ENCODE measurements at places on chromosomes 3 and 15.

DNA sequence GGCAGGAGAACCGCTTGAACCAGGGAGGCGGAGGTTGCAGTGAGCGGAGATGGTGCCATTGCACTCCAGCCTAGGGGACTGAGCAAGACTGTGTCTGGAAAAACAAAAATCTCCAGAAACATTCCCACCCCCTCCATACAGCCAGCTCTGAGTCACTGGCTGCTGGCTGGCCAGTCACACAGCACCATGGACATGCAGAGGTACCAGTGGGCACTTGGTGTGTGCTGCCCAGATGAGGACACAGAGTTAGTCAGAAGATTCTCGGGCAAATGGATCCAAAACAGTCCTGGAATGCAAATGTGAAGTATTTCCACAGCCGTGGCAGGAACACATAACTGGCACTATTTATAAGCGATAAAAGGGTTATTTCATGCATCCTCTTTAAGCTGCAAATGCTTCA lies 44.6 kb downstream of the BDH1 start:
- peak; percentile 40 for DNase-seq

- DNase-seq, result no peak
Measured at GRCh38 chr3:52132041-52132440, 22.2 kb downstream of the POC1A start.

- no peak for DNase-seq
Measured at GRCh38 chr3:155656466-155656865, 88.4 kb downstream of the PLCH1 start.

DNA sequence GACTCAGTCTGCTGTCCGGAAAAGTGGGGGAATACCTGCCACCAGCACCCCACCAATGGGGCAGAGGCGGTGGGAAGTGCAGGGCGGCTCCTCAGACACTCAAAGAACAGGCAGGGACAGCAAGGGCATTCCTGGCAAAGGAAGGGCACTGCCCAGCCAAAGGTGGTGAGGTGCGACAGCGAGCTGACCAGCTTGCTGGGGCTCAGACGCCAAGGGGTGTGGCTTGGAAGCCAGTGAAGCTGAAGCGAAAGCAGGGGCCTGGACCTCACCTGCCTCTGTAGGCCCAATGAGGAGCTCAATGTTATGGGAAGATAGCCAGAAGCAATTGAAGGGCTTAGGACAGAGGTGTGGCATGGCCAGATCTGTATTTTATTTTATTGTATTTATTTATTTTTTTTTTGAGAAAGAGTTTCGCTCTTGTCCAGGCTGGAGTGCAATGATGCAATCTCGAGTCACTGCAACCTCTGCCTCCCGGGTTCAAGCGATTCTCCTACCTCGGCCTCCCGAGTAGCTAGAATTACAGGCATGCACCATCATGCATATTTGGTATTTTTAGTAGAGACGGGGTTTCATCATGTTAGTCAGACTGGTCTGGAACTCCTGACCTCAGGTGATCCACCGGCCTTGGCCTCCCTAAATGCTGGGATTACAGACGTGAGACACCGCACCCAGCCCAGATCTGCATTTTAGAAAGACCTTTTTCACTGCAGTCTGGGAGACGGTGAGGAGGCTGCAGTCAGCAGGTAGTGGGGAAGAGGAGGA lies 4.4 kb upstream of the LMAN1L start:
- DNase-seq, result no peak

DNA sequence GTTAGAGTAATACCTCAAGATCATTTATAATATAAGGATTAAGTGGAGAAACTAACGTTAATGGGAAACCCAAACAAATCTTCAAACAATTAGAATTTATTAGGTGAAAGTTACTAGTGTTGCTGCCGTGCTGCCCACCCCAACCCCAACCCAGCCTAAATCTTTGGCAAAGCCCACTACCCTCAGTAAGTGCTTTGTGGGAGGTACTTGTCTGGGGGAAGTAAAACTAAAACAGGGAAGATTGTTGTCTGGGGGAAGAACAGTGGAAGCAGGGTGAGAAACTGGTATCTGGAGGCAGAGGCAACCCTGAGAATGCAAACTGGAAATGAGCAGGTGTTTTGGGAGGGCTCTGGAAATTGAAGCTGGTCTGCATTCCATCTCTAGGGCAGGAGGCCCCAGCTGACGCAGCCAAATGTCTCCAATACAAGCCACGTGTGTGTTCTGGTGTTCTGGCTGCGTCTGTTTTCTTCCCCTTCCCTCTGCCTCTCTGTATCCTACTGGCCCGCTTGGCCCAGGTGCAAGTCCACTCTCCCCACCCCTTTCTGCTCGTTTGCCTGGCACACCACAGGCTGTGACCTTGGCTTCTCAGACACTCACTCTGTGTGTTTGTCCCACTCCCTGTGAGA lies 32.7 kb downstream of the FEM1B start:
- no peak for DNase-seq

- no peak for DNase-seq
Measured at GRCh38 chr3:50609763-50610085, 1.9 kb downstream of the CISH start.

DNA sequence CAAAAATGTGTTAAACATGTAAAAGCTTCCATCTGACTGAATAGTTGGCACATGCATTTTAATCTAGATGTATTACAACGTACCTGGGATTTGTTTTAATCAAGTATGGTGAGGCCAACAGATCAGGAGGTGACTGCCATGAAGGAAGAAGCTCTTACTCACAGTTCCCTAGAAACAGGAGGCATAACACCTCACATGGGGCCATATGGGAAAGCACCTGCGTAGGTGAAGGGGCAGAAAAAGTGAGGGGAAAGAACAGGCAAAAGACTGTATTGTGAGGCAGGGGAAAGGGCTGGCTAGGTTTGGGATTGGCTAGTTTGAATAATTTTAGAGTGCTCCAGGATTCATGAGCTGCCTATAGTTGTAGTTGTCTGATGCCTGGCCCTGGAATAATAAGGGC lies 9.6 kb downstream of the SQOR start:
- no peak for DNase-seq

- no peak for DNase-seq
Measured at GRCh38 chr15:67051088-67052045, 14.0 kb upstream of the SMAD3 start.

DNA sequence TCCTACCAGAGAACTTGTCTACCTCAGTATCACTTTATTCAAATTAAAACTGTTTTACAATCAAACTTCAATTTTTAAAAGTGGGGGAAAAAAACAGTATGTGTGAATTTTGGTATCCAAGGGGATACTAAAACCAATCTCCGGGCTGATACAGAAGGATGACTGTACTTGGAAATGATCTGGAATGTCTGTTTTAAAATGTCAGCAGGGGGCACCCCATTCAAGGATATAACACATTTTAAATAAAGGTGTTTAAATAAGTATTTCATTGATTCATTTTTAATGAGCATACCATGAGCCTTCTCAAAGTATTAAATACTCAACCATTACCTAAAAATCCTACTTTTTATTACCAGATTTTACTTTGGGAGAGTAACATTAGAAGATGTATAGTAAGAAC lies 67.9 kb downstream of the ULK4 start:
- peak; percentile 34 for DNase-seq

- DNase-seq, result no peak
Measured at GRCh38 chr3:78665776-78666469, 1101.9 kb downstream of the ROBO1 start.

DNA sequence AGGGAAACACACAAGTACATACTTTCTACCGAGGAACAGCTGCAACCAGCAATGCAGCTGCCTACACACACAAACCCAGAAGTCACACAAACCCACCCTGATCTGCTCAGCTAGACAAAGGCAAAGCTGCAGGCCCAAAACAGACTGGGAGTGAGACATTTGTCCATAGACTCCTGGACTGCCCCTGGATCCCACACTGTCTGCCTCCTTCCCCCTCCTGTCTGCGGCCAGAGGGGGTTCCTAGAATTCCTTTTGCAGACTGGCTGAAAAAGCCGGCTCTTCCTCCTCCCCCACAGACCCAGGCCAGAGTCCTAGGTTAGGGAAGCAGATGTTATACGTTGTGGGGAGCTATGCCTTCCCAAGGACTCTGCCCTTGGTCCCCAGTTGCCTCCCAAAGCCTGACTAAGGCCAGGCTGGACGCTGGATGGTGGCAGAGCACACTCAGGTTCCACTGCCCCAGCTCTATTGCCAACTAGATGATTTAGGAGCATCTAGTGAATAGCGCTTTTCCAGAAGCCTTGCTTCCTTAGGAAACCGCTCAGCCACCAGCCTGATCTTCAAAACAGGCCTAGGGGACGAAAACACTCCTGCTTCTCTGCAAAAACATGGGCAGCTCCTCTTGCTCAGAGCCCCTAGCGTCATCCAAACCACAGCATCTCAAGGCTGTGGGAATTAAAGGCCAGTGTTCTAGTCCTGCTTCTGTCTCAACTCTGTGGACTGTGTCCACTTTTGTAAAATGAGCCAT lies 37.4 kb upstream of the CILP start:
- DNase-seq, result no peak

DNA sequence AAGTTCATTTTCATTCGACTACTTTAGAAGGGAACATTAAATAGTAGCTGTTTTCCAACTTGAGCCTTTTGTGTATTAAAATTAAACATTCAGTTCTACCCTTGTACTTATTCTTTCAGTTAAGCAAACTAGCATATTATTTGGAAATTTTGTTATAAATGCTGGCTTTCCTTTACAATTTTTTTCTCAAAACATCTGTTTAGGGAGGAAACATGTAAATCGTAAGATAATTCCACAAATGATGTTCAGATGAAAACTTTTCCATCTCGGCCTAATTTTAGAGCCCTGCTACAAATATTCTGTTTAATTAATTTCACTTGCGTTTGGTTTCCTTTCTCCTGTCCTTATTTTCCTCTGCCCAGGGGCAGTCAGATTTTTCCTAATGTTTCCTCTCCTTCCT lies 476.2 kb upstream of the RGMA start:
- no peak for DNase-seq

GRCh38 chr3:77320514-77320913 lies 280.6 kb downstream of the ROBO2 start:
- DNase-seq, result peak; percentile 27

GRCh38 chr3:103818800-103819199 lies 1384.0 kb downstream of the ZPLD1 start:
- DNase-seq, result no peak

GRCh38 chr15:65334586-65335231 lies 30.2 kb downstream of the RNU5B-1 start:
- no peak for DNase-seq

- DNase-seq, result no peak
Measured at GRCh38 chr3:134060561-134061385, 31.0 kb upstream of the SLCO2A1 start.

DNA sequence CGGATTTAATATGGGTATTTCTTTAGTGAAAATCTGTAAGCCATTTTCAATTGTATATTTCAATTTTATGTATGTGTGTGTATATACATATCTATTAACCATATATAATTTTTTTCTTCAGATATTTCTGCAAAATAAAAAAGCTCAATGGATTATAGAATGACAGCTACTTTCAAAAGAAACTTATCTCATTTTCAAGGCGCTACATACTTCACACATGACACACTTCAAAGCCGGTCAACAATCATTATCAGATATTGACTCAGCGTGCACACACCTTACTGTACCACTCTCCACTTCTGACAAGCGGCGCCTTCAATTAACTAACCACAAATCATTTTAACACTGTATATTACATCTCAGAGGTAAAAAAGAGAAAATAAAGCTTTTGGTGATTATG lies 39.6 kb downstream of the ATP13A3 start:
- peak; percentile 57 for DNase-seq

DNA sequence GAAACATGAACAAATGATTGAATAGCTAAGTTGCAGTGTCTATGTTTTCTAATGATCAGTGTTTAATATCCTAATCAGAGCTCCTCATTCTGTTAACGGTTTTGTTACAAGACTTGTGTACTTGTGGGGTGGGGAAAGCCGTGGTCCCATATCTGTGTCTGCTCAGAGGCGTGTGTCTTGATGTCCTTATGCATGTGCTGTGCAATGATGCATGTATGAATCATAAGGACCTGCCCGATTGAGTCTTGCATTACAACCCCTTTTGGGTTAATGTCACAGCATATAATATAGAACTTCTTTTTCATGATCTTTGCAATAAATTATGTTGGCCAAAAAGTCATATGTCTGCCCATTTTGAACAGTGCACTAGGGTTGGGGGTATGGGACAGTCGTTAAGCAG lies 233.4 kb downstream of the ITPR1 start:
- no peak for DNase-seq

DNA sequence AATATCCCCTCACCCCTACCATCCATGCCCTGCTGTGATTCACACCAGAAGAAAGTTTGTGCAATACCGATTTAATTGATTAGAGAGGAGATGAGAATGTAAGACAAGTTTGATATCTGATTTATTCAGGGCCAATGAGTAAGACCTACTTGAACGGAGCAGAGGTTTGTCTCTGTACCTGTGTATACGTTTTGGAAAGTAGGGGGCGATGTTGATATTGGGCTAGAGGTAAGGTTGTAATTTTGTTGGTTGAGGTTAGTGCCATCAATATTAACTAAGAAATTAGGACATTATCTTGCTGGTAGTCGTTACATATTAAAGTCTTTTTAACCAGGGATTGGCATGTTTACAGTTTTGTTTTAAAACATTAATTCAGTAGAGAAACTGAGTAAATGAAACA lies 20.5 kb downstream of the EAF2 start:
- DNase-seq, result no peak

- DNase-seq, result no peak
Measured at GRCh38 chr15:99098426-99098825, 6.5 kb upstream of the SYNM start.

- DNase-seq, result no peak
Measured at GRCh38 chr15:68555679-68556037, 23.1 kb upstream of the CORO2B start.

DNA sequence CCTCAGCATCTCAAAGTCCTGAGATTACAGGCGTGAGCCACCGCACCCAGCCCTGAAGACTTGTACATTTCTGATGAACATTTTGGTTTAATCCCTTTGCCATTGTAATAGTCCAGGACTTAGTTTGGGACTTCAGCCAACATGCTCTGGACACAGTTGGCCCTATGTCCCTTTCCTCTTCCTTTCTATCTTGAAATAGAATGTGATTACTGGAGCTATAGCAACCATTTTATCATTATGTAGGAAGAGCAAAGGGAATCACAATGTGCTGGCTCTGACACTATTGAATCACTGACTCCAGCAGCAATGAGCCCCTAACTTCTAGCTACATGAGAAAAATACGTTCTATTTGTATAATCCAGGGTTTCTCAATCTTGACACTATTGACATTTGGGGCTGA lies 34.8 kb upstream of the MRPL3 start:
- DNase-seq, result no peak

Data from kidney glomerular epithelial cell (primary cell).